Neural progenitor cell (in vitro differentiated cells): ENCODE measurements at places on chromosomes 16 and 17.
A peak's percentile ranks its signal among the peaks of the same experiment; 100 is the strongest.

GRCh38 chr17:51057534-51057933 is 63.1 kb downstream of the SPAG9 start:
- H3K27ac ChIP-seq, result peak overlapping the region; percentile 79
- no peak overlapping the region for H3K4me3 ChIP-seq
- no peaks in the 10 kb centered on the region for H3K27me3 ChIP-seq
- DNase-seq, result no peak
- H3K4me1 ChIP-seq, result peaks cover 19% of the 10 kb centered on the region
- H3K36me3 ChIP-seq, result no peaks in the 10 kb centered on the region

DNA sequence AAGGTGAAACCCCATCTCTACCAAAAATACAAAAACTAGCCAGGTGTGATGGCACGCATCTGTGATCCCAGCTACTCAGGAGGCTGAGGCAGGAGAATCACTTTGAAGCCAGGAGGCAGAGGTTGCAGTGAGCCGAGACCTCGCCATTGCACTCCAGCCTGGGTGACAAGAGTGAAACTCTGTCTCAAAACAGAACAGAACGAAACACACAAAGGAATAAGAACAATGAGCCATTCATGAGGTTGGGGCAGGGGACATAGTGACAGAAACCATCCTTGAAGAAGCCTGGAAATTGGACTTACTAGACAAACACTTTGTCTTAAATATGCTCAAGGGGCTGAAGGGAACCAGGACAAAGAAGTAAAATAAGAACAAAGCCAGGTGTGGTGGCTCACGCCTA is 39.4 kb downstream of the WDR45B start:
- no peak overlapping the region for H3K4me3 ChIP-seq
- peaks cover 5% of the 10 kb centered on the region for H3K36me3 ChIP-seq
- H3K27ac ChIP-seq, result no peak overlapping the region

GRCh38 chr17:40349477-40349894 is 15.1 kb downstream of the GJD3 start:
- no peak overlapping the region for H3K27ac ChIP-seq
- H3K4me1 ChIP-seq, result peaks cover 64% of the 10 kb centered on the region
- DNase-seq, result no peak
- no peaks in the 10 kb centered on the region for H3K36me3 ChIP-seq
- H3K4me3 ChIP-seq, result no peak overlapping the region
- peaks cover 22% of the 10 kb centered on the region for H3K27me3 ChIP-seq

DNA sequence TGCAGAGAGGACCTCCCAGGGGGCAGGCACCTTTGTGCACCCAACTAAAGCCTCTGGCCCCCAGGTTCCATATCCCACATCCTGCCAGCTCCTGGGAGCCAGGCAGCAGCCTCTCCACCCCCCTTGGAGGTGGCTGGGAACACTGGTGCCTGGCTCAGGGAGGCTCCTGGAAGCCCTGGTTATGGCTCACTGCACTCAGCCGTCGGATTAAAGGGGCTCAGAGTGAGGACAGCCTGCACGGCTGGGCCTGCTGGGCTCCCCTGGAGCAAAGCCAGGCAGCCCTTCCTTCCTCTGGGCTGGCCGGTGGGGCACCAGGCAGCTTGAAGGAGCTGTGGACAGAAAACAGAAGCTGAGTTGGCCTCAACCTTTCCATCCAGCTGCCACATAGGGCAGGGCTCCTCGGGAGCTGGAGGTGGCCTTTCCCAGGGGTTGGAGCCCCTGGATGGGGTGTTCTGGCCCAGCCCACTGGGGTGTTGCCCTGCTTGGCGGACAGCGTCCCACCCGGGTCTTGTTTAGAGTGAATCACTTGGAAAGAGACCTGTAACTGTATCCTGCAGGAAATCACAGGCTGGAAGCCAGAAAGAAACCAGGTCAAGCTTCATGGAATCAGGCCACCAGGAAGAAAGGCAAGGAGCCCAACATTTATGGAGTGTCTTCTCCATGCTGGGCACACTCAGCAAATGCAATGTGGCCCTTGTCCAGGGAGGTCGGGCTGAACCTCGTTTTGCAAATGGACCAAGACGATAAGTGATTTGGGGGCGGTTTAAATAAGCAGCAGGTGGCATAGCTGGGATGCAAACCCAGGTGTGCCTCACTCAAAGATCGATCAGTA is 253.3 kb downstream of the SOX9 start:
- H3K4me1 ChIP-seq, result peaks cover 19% of the 10 kb centered on the region
- no peaks in the 10 kb centered on the region for H3K36me3 ChIP-seq
- peak; percentile 37 for DNase-seq
- H3K27ac ChIP-seq, result no peak overlapping the region
- no peak overlapping the region for H3K4me3 ChIP-seq

GRCh38 chr17:28394337-28395116 is 11.5 kb downstream of the SLC46A1 start:
- no peaks in the 10 kb centered on the region for H3K36me3 ChIP-seq
- H3K4me1 ChIP-seq, result no peaks in the 10 kb centered on the region
- no peaks in the 10 kb centered on the region for H3K27me3 ChIP-seq
- H3K27ac ChIP-seq, result no peak overlapping the region

GRCh38 chr17:3879186-3879585 is 13.7 kb downstream of the CAMKK1 start:
- H3K4me1 ChIP-seq, result peaks cover 16% of the 10 kb centered on the region
- peak; percentile 89 for DNase-seq
- H3K27me3 ChIP-seq, result no peaks in the 10 kb centered on the region

DNA sequence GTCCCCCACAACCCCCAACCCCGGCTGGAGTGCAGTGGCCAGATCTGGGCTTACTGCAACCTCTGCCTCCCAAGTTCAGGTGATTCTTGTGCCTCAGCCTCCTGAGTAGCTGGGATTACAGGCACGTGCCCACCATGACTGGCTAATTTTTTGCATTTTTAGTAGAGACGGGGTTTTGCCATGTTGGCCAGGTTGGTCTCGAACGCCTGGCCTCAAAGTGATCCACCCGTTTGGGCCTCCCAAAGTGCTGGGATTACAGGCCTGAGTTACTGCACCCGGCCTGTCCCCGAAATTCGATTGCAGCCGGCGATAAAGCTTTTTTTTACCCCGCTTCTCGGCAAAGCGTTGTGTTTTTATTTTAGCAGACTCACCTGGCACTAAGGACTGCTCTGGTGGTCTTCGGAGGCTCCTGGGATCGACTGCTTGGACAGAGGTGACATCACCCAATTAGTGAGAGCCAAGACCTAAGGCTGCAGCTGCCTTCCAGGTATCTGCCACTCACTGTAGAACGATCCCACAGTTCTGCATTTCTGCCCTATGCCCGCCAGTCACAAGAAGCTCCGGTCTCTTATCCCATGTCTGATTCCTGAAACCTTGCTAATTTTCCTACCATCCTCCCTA is 82.2 kb upstream of the ARL4D start:
- H3K4me1 ChIP-seq, result no peaks in the 10 kb centered on the region
- no peaks in the 10 kb centered on the region for H3K36me3 ChIP-seq
- peak; percentile 47 for DNase-seq
- H3K27me3 ChIP-seq, result no peaks in the 10 kb centered on the region
- H3K27ac ChIP-seq, result no peak overlapping the region
- H3K4me3 ChIP-seq, result no peak overlapping the region

DNA sequence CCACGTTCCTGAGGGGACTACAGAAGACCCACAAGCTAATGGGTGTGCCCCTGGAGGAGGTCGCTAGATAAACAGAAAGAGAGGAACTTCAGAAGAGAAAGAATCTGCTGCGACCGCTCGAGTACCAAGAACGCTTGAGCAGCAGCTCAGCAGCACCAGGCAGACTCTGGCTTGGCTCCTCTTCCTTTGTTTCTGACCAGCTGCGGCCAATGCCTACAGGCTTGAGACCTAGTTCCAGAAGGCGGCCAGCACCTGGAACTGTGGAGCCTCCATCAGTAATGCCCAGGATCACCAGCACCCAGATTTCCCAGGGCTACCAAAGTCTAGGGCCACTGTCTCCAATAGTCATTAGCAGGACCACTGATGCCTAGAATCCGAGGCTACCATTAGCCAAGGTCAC is 26.0 kb upstream of the GOSR2 start:
- H3K4me1 ChIP-seq, result peaks cover 3% of the 10 kb centered on the region
- H3K36me3 ChIP-seq, result no peaks in the 10 kb centered on the region
- no peak overlapping the region for H3K27ac ChIP-seq
- no peak overlapping the region for H3K4me3 ChIP-seq
- DNase-seq, result no peak

DNA sequence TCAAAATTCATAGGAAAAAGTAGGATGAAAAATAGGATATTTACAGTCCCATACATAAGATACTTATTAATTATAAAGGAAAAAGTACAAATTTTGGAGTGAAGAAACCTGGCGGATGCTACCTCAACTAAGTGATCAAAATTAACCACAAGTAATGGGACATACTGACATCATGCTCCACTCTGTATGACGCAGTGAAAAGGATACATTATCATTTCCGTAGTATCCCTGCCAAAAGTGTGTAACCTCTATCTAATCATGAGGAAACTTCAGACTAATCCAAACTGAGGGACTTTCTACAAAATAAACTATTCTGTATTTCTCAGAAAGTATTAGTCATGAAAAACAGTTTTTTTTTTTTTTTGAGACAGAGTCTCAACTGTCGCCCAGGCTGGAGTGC is 60.5 kb downstream of the TRIM37 start:
- H3K4me1 ChIP-seq, result no peaks in the 10 kb centered on the region
- H3K27ac ChIP-seq, result no peak overlapping the region
- no peak for DNase-seq
- peaks cover 12% of the 10 kb centered on the region for H3K36me3 ChIP-seq

- no peak for DNase-seq
- no peak overlapping the region for H3K27ac ChIP-seq
- no peak overlapping the region for H3K4me3 ChIP-seq
- H3K27me3 ChIP-seq, result no peaks in the 10 kb centered on the region
- H3K4me1 ChIP-seq, result no peaks in the 10 kb centered on the region
- H3K36me3 ChIP-seq, result no peaks in the 10 kb centered on the region
Measured at GRCh38 chr16:87435372-87436224, 43.5 kb downstream of the MAP1LC3B start.

- peak; percentile 64 for DNase-seq
- no peaks in the 10 kb centered on the region for H3K27me3 ChIP-seq
- no peaks in the 10 kb centered on the region for H3K36me3 ChIP-seq
Measured at GRCh38 chr17:44084131-44084538, 13.6 kb downstream of the G6PC3 start.

DNA sequence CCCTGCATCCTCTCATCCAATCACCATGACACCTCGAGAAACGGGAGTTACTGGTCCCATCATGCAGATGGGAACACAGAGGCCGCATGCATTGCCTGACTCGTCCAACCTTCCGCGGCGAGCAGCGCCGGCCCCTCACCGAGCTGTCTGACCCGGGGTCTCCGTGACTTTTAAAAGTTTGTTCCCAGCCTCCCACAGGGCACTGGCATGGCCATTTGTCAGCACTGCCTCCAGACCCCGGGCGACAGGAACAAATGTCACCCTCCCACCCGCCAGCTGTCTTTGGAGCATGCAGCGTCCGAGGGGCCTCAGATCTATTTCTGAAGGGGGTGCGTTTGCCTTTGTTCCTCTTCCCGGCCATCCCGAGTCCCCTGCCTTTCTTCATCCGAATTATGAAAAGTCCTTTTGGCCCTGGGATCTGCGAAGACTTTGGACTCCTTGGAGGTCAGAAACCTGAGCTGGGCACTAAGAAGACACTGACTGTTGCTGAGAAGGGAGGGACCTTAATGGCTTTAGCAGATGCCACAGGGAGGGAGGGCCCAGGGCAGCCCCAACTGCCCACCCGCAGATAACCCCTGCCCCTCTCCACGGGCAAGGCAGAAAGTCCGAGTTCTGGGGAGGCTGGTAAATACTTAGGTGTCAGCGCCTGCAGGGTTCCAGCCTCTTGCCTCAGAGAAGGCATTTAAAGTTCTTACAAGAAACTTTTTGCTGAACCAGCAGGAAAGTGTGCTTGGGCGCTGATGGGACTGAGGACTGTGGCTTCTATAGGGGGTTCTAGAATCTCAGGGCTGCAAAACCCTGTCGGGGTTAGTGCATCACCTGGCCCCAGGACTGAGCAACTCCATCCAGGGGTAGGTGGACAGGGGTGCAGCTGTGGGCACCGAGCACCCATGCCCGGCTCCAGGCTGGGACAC is 348.1 kb downstream of the FOXL1 start:
- H3K27me3 ChIP-seq, result no peaks in the 10 kb centered on the region
- H3K4me3 ChIP-seq, result no peak overlapping the region
- no peak for DNase-seq
- peaks cover 5% of the 10 kb centered on the region for H3K4me1 ChIP-seq
- H3K36me3 ChIP-seq, result no peaks in the 10 kb centered on the region

DNA sequence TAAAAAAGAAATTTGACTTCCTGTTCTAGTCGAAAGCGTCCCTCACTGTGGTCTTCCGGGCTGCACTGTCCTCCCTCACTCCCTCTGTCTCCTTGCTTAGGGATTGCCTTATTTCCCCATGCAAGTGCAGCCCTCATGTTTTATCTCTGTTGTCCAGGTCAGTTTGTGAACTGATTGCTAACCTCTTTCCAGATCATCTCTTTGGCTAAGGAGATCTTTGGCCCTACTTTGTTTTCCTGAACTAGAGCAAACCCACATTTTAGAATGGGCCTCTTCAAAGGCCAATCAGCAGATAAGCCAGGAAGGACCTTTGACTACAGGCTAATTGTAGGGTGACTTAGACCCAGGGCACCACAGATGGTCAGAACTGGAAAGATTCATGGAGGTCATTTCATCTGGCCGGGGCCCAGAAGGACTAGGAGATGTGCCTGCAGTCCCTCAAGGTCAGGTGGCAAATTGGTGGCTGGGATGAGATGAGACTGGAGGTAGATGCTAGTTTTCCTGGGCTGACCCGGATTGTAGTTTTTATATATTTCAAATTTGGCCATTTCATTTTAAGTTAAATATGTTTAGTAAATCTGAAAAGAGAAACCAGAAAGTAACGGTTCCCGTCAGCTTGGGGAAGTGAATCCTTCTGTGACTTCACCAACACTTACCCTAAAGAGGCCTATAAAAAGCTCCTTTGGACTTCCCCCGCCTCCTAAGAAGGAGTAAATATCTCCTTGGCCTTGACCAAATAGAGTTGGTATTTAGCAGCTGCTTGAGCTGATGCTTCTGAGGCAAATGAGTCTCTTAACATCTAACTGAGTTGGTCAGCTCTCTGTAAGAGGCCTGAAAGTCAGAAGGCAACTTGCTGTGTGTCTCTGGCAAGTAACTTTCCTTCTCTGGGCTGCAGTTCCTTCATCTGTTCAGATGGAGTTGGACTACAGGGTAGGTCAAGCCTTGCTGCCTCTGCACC is 6.2 kb upstream of the SLC25A19 start:
- H3K4me1 ChIP-seq, result no peaks in the 10 kb centered on the region
- no peak overlapping the region for H3K4me3 ChIP-seq
- H3K27ac ChIP-seq, result no peak overlapping the region
- H3K36me3 ChIP-seq, result no peaks in the 10 kb centered on the region
- H3K27me3 ChIP-seq, result peaks cover 5% of the 10 kb centered on the region

GRCh38 chr17:10516065-10516464 is 2.3 kb downstream of the MYH1 start:
- no peaks in the 10 kb centered on the region for H3K36me3 ChIP-seq
- no peaks in the 10 kb centered on the region for H3K27me3 ChIP-seq
- no peak overlapping the region for H3K27ac ChIP-seq
- H3K4me3 ChIP-seq, result no peak overlapping the region

DNA sequence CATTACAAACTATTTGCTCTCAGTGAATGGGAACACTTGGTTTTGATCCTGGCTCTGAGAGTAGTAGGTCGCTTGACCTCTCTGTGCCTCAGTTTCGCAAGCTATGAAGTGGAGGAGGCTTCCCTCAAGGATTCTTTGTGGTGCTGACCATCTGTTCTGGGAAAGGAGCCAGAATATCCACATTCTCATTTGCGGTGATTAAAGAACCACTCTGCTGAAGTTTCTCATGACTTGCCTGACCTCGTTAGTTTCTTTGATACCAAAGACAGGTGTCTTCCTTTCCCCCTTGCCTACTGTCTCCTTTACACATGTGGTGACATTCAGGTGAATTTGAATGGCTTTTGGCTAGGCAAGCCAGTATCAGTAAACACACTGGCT is 116.0 kb downstream of the SNX29 start:
- H3K4me1 ChIP-seq, result peaks cover 61% of the 10 kb centered on the region
- H3K27me3 ChIP-seq, result peaks cover 25% of the 10 kb centered on the region
- DNase-seq, result no peak
- peak overlapping the region; percentile 30 for H3K4me3 ChIP-seq
